ENCODE measurements at places on chromosomes 5 and 9. TPM values are rescaled to one million over a fixed set of nuclear protein-coding genes. Genes with fewer than 3 reads are reported as not detected.

GRCh38 chr5:16826379-16827125 lies 109.5 kb downstream of the MYO10 start:
- H3K27ac ChIP-seq, result no peak overlapping the region
- no peaks in the 10 kb centered on the region for H3K4me1 ChIP-seq
- no peaks in the 10 kb centered on the region for H3K36me3 ChIP-seq
- no peaks in the 10 kb centered on the region for H3K27me3 ChIP-seq
- DNase-seq, result no peak
- no peak overlapping the region for H3K4me3 ChIP-seq

DNA sequence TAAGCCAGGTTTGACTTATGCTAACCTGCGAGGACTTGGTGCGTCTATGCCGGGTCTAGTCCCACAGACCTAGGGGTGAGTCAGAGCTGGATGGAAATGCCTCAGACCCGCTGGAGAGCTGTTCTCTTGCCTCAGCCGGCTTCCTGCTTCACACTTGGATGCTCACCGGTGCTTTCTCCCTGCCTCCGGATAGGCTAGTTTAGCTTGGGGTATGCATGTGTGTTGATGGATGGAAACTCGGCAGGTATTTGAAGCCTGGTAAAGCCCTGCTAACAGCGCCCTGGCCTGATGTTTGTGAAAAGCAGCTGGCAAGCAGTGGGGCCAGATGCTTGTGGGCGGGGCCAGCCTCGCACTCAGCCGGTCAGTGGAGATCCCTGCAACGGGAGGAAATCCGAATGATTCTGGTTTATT lies 29.3 kb downstream of the PRRC2B start:
- DNase-seq, result peak; percentile 91
- H3K4me3 ChIP-seq, result no peak overlapping the region
- H3K4me1 ChIP-seq, result peaks cover 42% of the 10 kb centered on the region
- peak overlapping the region; percentile 89 for H3K27ac ChIP-seq

- no peaks in the 10 kb centered on the region for H3K27me3 ChIP-seq
- H3K4me1 ChIP-seq, result no peaks in the 10 kb centered on the region
- no peak for DNase-seq
- H3K27ac ChIP-seq, result no peak overlapping the region
These were observed 203.9 kb downstream of the FBXL7 start for GRCh38 chr5:15703901-15704300.

DNA sequence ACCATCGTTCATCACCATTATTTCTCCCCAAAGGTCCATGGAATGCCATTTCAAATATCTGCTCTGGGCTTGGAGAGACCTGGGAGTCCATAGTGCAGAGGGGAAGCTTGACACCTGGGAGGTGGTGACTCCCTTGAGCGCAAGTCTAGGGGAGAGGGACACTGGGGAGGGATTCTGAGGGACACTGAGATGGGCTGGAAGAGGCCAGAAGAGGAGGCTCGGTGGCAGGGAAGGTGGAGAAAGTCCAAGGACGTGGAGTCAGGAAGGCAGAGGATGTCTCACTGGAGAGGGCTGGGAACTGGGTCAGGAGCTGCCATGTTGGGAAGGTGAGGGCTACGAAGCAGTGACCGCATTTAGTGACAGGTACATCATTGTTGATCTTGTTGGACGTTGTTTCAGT lies 160.3 kb upstream of the MVB12B start:
- DNase-seq, result no peak
- no peak overlapping the region for H3K27ac ChIP-seq
- H3K4me1 ChIP-seq, result no peaks in the 10 kb centered on the region
- H3K4me3 ChIP-seq, result no peak overlapping the region
- peaks cover 2% of the 10 kb centered on the region for H3K27me3 ChIP-seq

DNA sequence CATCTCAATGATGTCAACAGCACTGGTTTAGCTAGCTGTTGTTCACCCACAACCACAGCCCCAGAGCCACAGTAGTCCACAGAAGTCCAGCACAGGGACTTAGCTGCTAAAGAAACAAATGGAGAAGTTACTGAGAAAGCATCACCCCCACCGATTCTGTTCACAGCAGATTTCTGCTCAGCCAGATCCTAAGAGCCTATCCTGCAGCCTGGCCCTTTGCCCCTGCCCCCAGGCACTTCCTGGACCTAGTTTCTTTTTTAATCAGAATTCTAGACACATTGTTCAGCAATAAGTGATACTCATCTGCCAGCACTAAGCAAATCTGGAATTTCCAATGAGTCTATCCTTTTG lies 7.4 kb downstream of the B4GALT1 start:
- H3K27ac ChIP-seq, result peak overlapping the region; percentile 97
- peaks cover 62% of the 10 kb centered on the region for H3K4me1 ChIP-seq
- H3K27me3 ChIP-seq, result no peaks in the 10 kb centered on the region
- no peak overlapping the region for H3K4me3 ChIP-seq
- peak; percentile 73 for DNase-seq

- H3K36me3 ChIP-seq, result no peaks in the 10 kb centered on the region
- H3K27me3 ChIP-seq, result peaks cover 3% of the 10 kb centered on the region
- no peaks in the 10 kb centered on the region for H3K4me1 ChIP-seq
- no peak overlapping the region for H3K4me3 ChIP-seq
These were observed 27.7 kb downstream of the ZFAND5 start for GRCh38 chr9:72337286-72337685.

DNA sequence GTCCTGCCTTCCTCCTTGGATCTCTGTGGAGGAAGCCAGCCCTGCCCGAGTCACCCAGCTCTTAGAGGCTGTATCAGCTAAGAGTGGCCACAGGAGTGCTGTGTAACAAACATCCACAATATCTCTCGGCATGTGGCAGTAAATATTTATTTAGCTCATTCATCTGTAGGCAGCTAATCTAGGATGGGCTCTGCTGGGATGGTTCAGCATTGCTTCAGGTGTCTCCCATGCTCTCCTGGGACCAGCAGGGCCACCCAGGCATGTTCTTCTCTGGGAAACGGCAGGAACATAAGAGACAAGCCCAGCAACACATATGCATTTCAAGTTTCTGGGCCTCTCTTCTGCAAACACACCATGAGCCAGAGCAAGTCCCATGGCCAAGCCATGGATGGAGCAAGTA lies 56.1 kb downstream of the HRH2 start:
- no peak overlapping the region for H3K27ac ChIP-seq
- H3K4me3 ChIP-seq, result no peak overlapping the region
- H3K27me3 ChIP-seq, result no peaks in the 10 kb centered on the region
- DNase-seq, result no peak
- no peaks in the 10 kb centered on the region for H3K4me1 ChIP-seq

Gene RNF180
- 5.6 TPM for total RNA-seq

Gene TNC
- not detected for total RNA-seq

Gene HSPB3
- total RNA-seq, result not detected

Data from endothelial cell of umbilical vein (primary cell).